ENCODE measurements at places on chromosomes 5 and 9.

GRCh38 chr5:122064992-122065391, 13.1 kb downstream of the LOX start:
- DNase-seq, result peak; percentile 13

DNA sequence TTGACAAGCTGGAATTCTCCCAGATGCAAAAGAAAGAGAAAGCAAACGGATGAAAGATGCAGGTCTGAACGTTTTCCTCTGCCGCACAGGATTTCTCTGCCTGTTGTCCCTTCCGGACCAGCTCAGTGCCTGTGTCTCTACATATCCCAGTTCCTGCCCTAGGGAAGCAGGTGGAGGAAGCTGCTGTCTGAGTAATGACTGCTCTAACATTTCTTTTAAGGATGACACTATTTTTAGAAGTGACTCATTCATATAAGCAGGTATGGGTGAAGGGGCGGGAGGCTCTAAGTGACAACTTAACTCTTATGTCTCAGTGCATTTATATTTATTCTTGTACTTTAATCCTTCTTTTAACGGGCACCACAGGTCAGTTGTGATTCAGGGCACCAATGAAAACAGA, 128.8 kb downstream of the SLC24A2 start:
- DNase-seq, result no peak

DNA sequence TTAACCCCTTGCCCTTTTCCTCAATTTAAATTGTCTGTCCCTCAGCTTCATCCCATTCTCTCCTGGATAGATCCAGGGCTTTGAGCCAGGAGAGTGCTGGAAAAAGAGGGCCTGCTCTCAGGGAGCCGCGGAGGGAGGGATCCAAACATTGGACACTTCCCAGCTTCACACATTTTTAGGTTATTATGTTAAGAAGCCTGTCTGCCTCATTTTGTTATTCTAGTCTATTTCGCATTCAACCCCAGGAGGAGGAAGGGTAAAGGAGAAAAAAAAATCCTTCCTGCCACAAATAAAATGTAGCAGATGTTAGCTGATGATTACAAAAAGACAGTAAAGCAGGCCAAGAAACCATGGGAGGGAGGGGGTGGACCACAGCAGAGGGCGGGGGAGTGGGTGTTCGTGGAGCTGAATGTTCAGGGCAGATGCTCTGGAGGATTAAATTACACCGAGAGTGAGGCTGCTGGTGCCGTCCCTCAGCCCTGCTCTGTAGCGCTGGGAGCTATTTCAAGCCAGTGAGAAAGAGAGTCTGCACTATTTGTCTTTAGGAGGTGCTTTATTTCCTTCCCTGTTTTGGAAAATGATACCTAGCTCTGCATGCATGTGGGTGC, 60.6 kb upstream of the ZFR start:
- peak; percentile 33 for DNase-seq

- no peak for DNase-seq
These were observed 75.0 kb downstream of the NDFIP1 start for GRCh38 chr5:142183561-142183960.

DNA sequence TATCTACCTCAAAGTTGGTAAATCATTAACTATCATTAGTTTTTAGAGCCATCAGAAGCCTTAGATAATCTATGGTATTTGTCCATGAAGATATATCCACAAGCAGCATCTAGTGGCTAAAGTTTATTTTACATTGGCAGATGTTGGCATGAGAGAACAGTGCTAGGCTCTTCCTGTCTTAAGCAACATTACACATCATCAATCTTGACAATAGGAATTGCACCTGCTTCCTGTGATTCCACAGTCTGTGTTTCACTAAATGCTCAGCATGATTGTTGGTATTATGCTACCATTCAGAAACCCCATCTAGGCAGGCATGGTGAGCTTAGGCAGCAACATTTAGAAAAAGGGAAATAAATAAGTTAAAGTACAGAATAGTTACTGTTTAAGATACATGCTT, 246.6 kb downstream of the SLCO4C1 start:
- DNase-seq, result no peak

- DNase-seq, result no peak
These were observed 7.2 kb upstream of the ADGRV1 start for GRCh38 chr5:90551376-90551775.
